ENCODE measurements at places on chromosomes 7 and 10.

- no peak for DNase-seq
These were observed 30.5 kb downstream of the OGDH start for GRCh38 chr7:44636926-44637325.

DNA sequence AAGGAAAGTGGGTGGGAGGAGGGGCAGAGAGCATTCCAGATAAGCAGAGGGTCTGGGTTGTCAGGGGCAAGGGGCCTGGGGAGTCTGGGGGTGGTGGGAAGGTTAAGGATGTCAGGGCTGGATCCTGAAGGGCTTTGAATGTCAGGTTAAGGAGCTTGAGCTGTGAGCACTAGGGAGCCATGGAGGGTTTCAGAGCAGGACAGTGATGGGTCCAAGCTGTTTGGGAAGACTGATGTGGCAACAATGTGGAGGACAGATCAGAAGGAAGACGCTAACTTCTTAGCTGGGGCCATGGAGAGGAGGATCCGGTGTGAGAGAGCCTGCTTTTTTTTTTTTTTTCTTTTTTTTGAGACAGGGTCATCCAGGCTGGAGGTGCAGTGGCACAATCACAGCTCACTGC, 13.9 kb upstream of the AQP1 start:
- DNase-seq = no peak

DNA sequence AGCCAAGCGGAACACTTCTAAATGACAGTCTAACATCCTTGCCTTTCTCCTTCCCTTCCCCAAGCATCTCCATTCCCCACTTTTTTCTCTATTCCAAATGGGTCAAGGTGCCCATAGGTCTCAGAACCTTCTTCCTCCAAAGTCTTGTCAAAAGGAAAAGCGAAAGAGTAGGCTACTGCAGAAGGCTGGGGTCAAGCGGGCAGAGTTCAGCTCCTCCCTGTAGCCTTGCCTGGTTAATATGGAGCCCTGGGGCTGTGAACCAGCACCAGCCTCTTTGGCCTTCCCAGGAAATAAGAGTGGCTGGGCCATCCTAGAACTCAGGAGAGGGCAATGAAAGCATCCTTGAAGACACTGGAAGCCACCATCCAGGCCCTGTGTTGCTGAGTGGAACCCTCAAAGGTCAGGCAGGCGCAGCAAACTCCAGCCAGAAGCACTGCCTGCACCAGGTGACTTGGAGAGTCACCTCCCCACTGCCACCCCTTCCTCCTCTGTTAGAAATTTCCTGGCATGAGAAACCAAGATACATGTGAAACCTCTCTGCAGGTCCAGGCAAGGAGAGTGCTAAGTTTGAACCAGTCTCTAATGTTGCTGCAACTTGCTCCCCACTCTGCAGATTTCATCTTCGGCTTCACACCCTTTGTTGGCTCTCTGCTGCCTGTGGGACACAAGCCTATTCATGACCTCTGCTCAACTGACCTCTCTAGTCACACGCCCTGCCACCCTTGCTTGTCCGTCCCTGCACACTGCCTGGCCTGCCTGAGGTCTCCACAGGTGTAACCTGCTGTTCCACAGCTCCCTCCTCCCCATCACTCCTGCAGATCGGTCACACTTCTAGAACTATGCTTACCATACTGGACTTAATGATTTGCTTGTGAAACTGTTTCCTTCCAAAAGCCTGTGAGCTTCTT, 74.9 kb downstream of the SH3PXD2A start:
- DNase-seq = no peak

GRCh38 chr10:101493782-101494281, 94.2 kb downstream of the POLL start:
- DNase-seq = no peak

GRCh38 chr7:824081-824480, 8.2 kb upstream of the SUN1 start:
- no peak for DNase-seq

DNA sequence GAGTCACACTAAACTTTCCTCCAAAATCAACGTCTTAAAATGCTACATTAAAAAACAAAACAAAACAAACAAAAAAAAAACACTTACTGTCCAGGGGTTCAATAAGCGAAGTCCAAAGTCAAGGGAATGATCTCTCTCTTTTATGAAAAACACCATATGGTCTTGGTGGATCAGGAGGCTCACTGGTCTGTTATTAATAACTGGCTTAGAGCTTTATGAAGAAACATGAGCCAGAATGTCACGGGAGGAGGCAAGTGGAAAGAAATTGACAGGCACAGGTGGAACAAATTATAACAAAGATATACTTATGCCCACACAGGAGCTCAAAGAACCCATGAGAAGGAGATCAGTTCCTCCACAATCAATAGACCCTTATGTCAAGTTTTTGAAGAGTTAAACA, at the start of gene MRLN:
Gene MRLN, minus strand, starts transcription at position 189 of the 400 bp plus-strand sequence.
- DNase-seq = no peak

All from CD8-positive, alpha-beta memory T cell (primary cell).